ENCODE measurements at places on chromosomes 13 and 19. TPM values are rescaled to one million over a fixed set of nuclear protein-coding genes. Genes with fewer than 3 reads are reported as not detected.

The PRR20C gene
- not detected for total RNA-seq

DNA sequence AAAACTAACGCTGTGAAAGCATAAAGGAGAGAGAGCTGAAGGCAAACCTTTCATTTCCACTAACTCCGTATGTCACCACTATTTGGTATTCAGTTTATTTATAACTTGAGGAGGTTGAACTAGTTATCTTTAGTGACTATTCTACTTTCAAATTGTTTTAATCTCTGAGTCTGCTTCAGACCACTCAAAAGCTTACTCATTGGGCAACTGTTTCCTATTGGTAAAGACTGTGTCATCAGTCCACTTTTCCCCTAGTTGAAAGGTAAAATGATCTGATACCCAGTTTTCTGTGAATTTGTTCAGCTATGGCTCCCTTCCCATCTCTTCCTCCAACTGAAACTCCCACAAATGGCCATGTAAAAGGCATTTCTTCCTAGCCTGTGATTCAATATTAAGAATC, 39.1 kb downstream of the TEX26 start:
- H3K4me1 ChIP-seq, result peaks cover 7% of the 10 kb centered on the region
- DNase-seq, result no peak
- no peak overlapping the region for H3K27ac ChIP-seq
- H3K4me3 ChIP-seq, result no peak overlapping the region

- DNase-seq, result no peak
- peak overlapping the region; percentile 83 for H3K27ac ChIP-seq
- H3K4me1 ChIP-seq, result peaks cover 24% of the 10 kb centered on the region
- H3K4me3 ChIP-seq, result peak overlapping the region; percentile 74
- H3K36me3 ChIP-seq, result no peaks in the 10 kb centered on the region
- H3K27me3 ChIP-seq, result peaks cover 29% of the 10 kb centered on the region
These were observed 46.8 kb downstream of the PTPRS start for GRCh38 chr19:5293612-5294378.

- H3K27ac ChIP-seq, result no peak overlapping the region
- no peaks in the 10 kb centered on the region for H3K27me3 ChIP-seq
- H3K4me3 ChIP-seq, result no peak overlapping the region
- DNase-seq, result no peak
- no peaks in the 10 kb centered on the region for H3K4me1 ChIP-seq
- H3K36me3 ChIP-seq, result no peaks in the 10 kb centered on the region
These were observed 5.2 kb upstream of the C3 start for GRCh38 chr19:6725513-6726231.

The ZNF296 gene
- 3.7 TPM for total RNA-seq

GRCh38 chr19:16148443-16149229, 5.2 kb downstream of the HSH2D start:
- no peak overlapping the region for H3K4me3 ChIP-seq
- no peaks in the 10 kb centered on the region for H3K36me3 ChIP-seq
- peaks cover 6% of the 10 kb centered on the region for H3K4me1 ChIP-seq
- no peaks in the 10 kb centered on the region for H3K27me3 ChIP-seq

- peaks cover 40% of the 10 kb centered on the region for H3K27me3 ChIP-seq
- H3K27ac ChIP-seq, result no peak overlapping the region
- H3K4me1 ChIP-seq, result no peaks in the 10 kb centered on the region
- DNase-seq, result no peak
These were observed 2.4 kb upstream of the TTYH1 start for GRCh38 chr19:54412877-54413276.

GRCh38 chr19:10553943-10554381, 10.3 kb downstream of the ATG4D start:
- peaks cover 23% of the 10 kb centered on the region for H3K4me1 ChIP-seq
- no peak overlapping the region for H3K4me3 ChIP-seq

GRCh38 chr13:85879014-85879413, 79.8 kb upstream of the SLITRK6 start:
- no peaks in the 10 kb centered on the region for H3K27me3 ChIP-seq
- no peaks in the 10 kb centered on the region for H3K4me1 ChIP-seq
- DNase-seq, result no peak
- H3K36me3 ChIP-seq, result no peaks in the 10 kb centered on the region
- H3K4me3 ChIP-seq, result no peak overlapping the region
- H3K27ac ChIP-seq, result no peak overlapping the region

- DNase-seq, result no peak
- no peaks in the 10 kb centered on the region for H3K27me3 ChIP-seq
- no peak overlapping the region for H3K27ac ChIP-seq
- no peaks in the 10 kb centered on the region for H3K4me1 ChIP-seq
- no peaks in the 10 kb centered on the region for H3K36me3 ChIP-seq
These were observed 70.6 kb downstream of the ESD start for GRCh38 chr13:46726347-46726746.

The LILRA5 gene
- 1.6 TPM for total RNA-seq

DNA sequence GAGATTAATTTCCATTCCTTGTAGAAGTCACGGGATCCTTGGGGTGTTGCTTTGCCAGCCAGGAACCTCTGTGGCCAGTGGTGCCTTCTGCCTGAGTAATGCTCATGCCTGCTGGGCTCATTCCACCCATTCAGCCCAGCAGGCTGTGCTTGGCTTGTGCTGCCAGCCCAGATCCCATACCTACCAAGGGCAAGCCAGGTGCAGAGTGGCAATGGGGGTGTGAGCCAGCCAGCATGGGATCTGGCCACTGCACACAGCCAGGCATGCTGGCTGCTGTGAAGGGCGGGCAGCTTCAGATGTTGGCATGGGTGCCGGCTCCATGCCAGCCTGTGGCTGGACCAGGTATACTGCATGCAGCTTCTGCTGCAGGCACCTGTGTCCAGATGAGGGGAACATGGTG, 42.5 kb downstream of the WDFY2 start:
- no peak for DNase-seq
- no peaks in the 10 kb centered on the region for H3K36me3 ChIP-seq
- H3K4me1 ChIP-seq, result no peaks in the 10 kb centered on the region
- no peak overlapping the region for H3K4me3 ChIP-seq

The LGALS4 gene
- 3,449 TPM for total RNA-seq

Data from transverse colon (tissue), 4 donors.